ENCODE measurements at places on chromosomes 11 and 22. TPM values are rescaled to one million over a fixed set of nuclear protein-coding genes. Genes with fewer than 3 reads are reported as not detected.

Gene CNIH2
- total RNA-seq = 1.1 TPM

Gene DCDC1
- total RNA-seq = 8.1 TPM

Gene TMEM135
- total RNA-seq = 23.7 TPM

Gene ADAMTS15
- 3.2 TPM for total RNA-seq

Gene KCNK4
- not detected for total RNA-seq

Gene VPREB1
- total RNA-seq = not detected

DNA sequence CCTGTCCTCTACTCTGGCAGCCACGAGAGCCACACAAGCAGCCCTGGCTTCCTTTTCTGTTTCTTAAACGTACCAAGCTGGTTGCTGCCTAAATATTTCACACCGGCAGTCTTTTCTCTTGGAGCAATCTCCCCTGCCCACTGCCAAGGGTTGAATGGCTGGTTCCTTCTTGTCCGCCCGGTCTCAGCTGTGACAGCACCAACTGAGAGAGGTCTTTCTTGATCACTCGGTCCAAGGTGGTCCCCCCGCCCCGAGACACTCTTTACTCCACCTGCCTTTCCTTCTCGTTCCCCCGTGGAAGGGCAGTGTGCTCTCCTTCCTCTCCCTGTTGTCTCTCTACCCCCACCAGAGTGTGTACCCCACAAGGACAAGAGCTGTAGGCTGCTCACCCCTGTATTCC, 33.7 kb upstream of the IGSF9B start:
- DNase-seq = no peak

GRCh38 chr11:67351275-67352005, 1.9 kb downstream of the POLD4 start:
- DNase-seq = peak; percentile 76

GRCh38 chr22:23827351-23827995, 11.3 kb downstream of the DERL3 start:
- no peak for DNase-seq

DNA sequence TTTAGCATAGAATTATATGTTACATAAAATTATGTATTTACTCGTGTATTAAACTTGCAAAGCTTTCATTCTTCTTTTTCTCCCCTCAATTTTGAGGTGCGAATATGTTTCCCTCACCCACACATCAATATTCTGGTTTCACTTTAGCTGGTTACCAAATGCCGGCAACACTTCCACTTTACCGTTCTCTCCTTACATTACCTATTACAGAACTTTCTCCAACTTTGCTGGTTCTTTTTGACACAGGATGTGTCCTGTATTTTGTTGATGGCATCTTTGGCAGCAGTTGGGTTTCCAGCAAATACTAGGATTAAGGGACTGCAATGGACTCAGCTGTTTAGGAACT, 84.9 kb downstream of the PRR5L start:
- DNase-seq = no peak

- no peak for DNase-seq
Measured at GRCh38 chr11:61131186-61131585, 28.9 kb downstream of the CD5 start.

GRCh38 chr11:35162745-35163144, 23.8 kb downstream of the CD44 start:
- DNase-seq = no peak

DNA sequence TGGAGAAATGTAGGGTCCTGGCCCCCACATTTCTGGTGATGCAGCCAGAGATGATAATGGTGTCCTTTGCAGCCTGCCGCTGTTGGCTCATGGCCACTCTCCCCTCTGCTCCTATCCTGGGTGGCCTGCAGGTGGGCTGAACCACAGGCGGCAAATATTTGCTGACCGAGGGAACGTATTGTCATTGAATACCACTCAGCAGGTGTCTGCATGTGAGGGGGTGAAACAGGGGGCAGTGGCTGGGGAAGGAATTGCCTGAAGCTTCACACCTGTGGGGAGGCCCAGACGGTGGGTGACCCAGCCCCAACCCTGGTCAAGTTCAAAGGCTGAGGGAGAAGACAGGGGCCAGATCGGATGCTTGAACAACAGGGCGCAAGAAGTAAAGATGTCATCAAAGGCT, 73.3 kb upstream of the WNT11 start:
- no peak for DNase-seq

DNA sequence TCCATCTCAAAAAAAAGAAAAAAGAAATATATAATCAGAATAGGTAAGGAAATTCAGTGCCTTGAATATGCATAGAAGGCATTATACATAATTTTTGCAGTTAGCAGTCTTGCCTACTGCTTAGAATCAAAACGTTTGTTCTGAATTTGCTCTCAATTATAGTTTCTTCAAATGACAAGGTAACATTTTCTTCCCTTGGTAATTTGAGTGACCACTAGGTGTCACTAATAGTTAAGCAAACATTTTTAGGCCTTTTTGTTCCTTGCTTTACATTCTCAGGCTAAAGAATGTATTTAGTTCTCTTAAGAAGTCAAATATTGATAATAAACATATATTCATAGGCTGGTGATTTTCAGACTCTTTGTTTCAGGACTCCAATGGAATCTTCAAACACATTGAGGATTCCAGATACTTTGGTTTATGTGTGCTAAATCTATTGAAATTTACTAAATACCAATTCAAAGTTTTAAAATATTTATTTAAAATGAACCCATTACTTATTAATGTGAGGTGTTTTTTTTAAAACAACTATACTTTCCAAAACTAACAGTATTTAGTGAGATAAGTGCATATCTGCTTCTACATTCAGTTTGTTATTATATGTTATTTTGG, 55.0 kb upstream of the DEPDC7 start:
- DNase-seq = no peak

DNA sequence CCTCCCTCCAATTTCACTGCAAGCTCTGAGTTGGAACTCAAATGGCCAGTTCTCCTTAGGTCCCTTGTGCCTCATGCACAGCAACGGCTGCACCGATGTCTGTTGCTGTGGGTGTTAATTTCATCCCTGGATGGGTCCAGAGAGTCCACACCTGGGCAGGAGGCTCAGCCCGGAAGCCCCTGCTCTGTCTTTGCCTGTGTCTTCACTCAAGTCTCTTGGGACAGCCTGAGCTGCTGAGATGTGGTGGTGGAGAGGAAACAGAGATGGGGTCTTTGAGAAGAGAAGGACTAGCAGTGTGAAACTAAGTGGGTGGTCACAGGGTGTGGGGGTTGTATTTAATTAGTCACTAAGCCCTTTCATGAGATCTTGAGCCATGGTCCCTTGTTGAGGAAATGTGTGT, 109.3 kb downstream of the NECTIN1 start:
- DNase-seq = no peak

- DNase-seq = peak; percentile 28
Measured at GRCh38 chr11:111602865-111603610, 789 bp downstream of the SIK2 start.

DNA sequence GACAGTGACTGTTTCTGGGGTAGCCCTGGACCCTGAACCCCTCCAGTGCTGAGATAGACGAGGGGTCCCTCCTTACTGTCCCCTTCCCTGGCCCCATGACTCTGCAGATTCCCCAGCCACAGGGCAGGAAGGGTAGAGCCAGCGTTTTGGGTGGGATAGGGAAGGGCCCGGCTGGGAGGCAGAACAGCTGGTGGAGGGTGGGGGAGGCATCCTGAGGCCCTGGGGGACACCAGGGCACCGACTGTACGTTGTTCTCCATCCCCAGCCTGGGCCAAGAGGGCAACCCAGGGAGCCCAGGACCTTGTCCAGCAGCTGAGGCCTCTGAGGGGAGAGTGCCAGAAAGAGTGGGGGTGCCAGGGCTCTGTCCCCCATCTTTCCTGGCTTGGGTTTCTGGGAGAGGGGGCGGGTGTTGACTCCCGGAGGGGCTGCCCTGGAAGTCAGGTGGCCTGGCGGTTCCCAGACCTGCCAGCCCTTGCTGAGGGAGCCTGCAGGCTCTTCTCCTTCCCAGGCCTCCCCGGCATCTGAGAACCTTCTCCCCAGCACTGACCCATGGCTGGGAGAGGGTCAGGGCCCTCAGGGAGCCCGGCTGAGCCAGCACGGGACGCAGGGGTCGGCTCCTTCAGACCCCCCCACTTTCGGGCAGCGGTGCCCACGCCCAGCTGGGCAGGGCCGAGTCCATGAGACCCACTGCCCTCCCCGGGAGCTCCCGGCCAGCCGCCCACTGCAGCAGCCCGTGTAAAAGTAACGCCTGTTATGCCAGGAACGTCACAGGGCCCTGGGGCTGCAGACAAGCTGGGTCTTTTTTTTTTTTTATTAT, 30.3 kb downstream of the IGF2 start:
- DNase-seq = no peak

GRCh38 chr11:32400196-32400595, 35.1 kb downstream of the WT1 start:
- DNase-seq = no peak

GRCh38 chr22:45304971-45305370, 4.8 kb upstream of the FAM118A start:
- no peak for DNase-seq

- no peak for DNase-seq
Measured at GRCh38 chr11:114134870-114135269, 75.4 kb downstream of the ZBTB16 start.

DNA sequence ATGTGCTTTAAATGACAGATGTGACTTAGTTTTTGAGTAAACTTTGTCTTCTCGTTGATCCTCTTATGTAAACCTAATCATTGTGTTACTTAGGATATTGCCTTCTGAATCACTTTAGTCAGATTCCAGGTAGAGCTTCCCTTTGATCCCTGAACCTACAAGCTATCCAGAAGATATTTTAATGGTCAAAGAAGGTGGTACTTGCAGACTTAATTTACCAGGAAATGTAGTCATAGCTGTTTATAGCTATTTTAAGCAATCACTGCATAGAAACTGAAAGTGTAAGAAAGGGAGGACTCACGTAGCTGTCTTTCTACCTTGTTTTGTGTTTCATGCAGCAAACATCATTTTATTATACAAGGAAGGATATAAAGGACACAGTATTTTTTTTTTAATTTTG, 189.5 kb downstream of the DDX10 start:
- DNase-seq = no peak

DNA sequence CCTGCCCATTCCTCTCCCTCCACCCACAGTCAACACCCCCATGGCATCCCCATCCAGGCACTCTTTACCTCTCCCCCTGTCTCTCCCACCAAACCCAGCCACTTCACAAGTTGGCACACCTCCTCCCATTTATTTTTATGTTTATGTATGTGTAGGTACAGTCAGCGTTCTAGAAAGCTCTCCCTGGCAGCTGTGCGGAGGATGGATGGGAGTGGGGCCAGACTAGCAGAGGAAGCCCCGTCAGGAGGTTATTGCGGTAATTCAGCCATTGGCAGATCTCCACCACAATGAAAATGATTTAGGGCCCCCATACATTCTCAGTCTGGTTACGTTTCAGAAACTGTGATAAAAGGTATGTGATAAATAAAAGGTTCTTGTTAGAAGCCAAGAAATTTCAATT, 51.3 kb downstream of the BTG4 start:
- DNase-seq = no peak

GRCh38 chr11:37502202-37502601, 904.2 kb upstream of the RAG2 start:
- no peak for DNase-seq

GRCh38 chr11:59186130-59186594, 14.2 kb downstream of the DTX4 start:
- DNase-seq = peak; percentile 82

Data from mucosa of gallbladder (tissue), 1 donor.